ENCODE measurements at places on chromosomes 2 and 18. TPM values are rescaled to one million over a fixed set of nuclear protein-coding genes. Genes with fewer than 3 reads are reported as not detected.

XDH gene
- 0.23 TPM for total RNA-seq

MYOM1 gene
- total RNA-seq = 1.5 TPM

PLEK gene
- total RNA-seq = not detected

GRCh38 chr2:7860693-7861092 lies 821.2 kb upstream of the ID2 start:
- DNase-seq = no peak
